Activated CD8-positive, alpha-beta T cell treated with anti-CD3 and anti-CD28 coated beads, Interleukin-2, amount 10 ng/mL, durations not matched to agents 7 days and 5 days (primary cell): ENCODE measurements at places on chromosomes 3 and 15. TPM values are rescaled to one million over a fixed set of nuclear protein-coding genes. Genes with fewer than 3 reads are reported as not detected.

SLC2A2 gene
- not detected for total RNA-seq

LRRK1 gene
- 0.66 TPM for total RNA-seq

SCAMP5 gene
- total RNA-seq: 1.1 TPM

- peaks cover 40% of the 10 kb centered on the region for H3K4me1 ChIP-seq
- no peak overlapping the region for H3K4me3 ChIP-seq
- peak overlapping the region; percentile 76 for H3K27ac ChIP-seq
Measured at GRCh38 chr3:101531473-101532086, 18.6 kb upstream of the SENP7 start.

GRCh38 chr3:45912435-45912834 is 26.1 kb downstream of the CCR9 start:
- H3K27me3 ChIP-seq: peaks cover 35% of the 10 kb centered on the region
- peaks cover 52% of the 10 kb centered on the region for H3K4me1 ChIP-seq
- peaks cover 1% of the 10 kb centered on the region for H3K36me3 ChIP-seq

DNA sequence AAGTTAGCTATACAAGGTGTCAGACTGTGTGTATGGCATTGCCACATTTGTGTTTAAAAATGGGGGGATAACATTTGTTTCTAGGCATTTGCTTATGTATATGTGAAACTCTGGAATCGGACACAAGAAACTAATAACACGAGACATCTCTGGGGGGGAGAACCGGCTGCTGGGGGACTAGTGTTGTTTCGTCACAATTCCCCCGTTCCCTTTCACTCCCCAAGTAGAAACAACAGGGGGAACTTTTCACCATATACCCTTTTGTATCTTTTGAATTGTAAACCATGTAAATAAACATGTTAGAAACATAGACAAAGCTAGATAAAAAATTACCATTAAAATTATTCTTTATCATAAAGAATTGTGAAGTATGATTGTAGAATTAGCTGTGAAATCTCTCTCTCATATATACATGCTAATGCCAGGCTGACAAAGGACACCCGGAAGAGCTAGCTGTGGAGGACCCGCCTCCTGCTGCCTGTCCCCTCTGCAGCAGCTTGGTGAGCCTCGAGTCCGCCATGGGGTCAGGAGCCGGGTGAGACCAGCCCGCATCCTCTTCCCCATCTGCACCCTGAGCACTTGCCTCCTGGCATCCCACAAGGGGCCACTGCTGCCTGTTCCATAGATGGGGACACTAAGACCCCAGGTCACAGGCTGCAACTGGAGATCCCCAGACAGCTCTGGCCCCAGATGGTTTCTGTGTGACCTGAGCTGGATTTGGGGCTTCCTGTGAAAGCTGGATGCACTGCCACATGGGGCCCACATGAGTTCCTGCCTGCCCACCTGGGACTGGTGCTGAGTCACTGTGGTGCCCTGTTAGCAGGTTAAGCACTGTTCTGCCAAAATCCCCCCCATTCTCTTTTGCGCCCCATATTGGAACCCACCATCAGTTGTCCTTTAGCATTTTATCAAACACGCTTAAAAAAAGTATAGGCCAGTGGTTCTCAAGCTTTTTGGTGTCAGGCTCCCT is 91.6 kb downstream of the IQSEC1 start:
- DNase-seq: no peak
- peak overlapping the region; percentile 37 for H3K27ac ChIP-seq
- no peak overlapping the region for H3K4me3 ChIP-seq
- peaks cover 5% of the 10 kb centered on the region for H3K36me3 ChIP-seq
- H3K27me3 ChIP-seq: no peaks in the 10 kb centered on the region

- no peaks in the 10 kb centered on the region for H3K27me3 ChIP-seq
- no peak overlapping the region for H3K27ac ChIP-seq
- DNase-seq: no peak
- no peaks in the 10 kb centered on the region for H3K4me1 ChIP-seq
- H3K4me3 ChIP-seq: no peak overlapping the region
- H3K36me3 ChIP-seq: no peaks in the 10 kb centered on the region
Measured at GRCh38 chr15:49370782-49371181, 52.3 kb upstream of the FGF7 start.

DNA sequence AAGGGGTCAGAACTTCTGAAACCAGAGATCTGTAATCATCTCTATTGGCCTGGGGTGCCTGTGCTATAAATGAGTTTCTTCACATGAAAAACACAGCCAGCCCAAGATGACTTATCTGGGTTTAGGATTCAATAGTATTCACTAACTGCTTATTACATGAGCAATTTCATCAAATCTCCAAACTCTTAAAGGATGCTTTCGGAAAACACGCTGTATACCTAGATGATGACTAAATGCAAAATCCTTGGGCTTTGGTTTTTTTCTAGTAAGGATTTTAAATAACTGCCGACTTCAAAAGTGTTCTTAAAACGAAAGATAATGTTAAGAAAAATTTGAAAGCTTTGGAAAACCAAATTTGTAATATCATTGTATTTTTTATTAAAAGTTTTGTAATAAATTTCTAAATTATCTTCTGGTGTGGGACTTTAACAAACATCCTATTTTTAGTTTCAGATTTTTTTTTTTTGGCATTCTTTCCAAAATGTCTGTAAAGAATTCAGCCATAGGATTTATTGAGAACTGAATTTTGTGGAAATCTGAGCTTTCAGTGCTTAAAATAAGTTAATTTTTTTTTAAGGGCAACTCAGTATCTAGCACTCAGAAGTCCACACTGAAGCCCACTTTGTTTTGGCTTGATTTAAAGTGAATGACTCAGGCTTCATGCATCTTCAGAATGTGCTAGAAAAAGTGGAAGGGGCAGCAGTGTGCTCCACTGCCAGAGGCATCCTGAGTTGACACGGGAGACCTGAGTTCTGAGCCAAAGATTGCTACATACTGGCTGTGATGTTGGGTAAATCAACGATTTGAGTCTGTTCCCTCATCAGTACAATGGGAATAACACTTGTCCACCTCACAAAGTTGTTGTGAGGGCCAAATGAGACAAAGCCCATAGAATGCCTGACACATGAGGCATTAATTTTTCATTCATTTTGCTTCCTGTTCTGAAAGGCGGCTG is 18.7 kb downstream of the TMEM43 start:
- no peak overlapping the region for H3K4me3 ChIP-seq
- peak overlapping the region; percentile 88 for H3K27ac ChIP-seq
- peaks cover 36% of the 10 kb centered on the region for H3K4me1 ChIP-seq
- peaks cover 41% of the 10 kb centered on the region for H3K36me3 ChIP-seq
- no peak for DNase-seq

DNA sequence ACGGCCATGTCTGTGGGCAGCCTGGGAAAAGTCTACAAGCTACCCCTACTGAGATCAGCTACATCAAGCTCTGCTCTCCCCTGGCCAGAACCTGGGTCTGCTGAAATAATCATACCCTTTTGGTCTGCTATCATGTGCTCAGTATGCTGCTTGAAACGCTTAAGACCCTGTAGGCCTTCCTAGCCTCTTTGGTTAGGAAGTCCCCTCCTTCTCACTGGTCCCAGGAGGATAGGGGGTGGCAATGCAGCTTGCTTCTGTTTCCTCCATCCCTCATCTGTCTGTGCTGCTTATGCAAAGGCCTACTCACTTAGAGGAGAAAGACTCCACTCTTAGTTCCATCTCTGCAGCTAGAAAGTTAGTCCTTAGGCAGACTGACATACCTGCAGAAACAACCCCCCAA is 118.2 kb upstream of the RASGRP1 start:
- peaks cover 68% of the 10 kb centered on the region for H3K4me1 ChIP-seq
- no peak for DNase-seq
- no peaks in the 10 kb centered on the region for H3K27me3 ChIP-seq
- peaks cover 8% of the 10 kb centered on the region for H3K36me3 ChIP-seq
- peak overlapping the region; percentile 92 for H3K27ac ChIP-seq
